Effector memory CD4-positive, alpha-beta T cell (primary cell): ENCODE measurements at places on chromosomes 5 and 9.

GRCh38 chr5:16669776-16670175 is 53.0 kb upstream of the RETREG1 start:
- DNase-seq: no peak

DNA sequence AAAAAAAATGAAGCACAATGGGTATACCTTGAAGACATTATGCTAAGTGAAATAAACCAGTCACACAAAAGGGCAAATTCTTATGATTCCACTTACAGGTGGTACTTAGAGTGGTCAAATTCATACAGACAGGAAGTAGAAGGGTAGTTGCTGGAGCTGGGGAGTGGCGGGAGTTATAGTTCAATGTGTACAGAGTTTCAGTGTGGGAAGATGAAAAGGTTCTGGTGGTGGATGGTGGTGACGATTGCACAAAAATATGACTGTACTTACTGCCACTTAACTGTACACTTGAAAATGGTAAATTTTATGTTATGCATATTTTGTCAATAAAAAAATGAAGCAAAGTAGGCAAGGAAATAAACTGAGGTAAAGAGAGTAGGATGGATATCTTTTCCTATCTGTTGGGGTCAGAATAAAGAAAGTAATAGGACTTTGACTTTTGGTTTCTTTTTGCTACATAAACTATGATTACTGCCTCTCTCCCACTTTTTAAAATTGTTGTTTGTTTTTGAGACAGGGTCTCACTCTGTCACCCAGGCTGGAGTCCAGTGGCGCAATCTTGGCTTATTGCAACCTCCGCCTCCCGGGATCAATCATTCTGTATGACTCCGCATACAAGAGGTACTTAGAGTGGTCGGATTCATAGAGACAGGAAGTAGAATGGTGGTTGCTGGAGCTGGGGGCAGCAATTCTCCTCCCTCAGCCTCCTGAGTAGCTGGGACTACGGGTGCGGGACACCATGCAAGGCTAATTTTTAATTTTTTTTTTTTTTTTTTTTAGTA is 4.0 kb upstream of the PSAT1 start:
- DNase-seq: no peak

DNA sequence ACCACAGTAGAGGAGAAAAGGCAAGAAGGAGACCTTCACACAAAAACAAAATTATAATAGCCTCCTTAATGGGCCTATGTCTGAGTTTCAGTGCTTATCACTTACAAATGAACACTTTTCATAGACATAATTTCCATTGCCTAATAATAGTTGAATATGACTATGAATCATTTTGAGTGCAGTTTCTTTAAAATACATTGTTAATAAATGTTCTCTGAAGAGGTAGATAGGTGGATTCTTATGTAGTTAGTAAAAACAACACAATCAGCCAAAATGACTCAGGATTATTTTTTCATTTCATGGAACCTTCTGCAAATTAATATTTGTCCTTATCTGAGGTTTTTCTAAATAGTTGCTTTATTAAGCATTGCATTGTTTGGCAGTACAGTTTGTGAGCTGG is 45.6 kb downstream of the DAPK1 start:
- no peak for DNase-seq

DNA sequence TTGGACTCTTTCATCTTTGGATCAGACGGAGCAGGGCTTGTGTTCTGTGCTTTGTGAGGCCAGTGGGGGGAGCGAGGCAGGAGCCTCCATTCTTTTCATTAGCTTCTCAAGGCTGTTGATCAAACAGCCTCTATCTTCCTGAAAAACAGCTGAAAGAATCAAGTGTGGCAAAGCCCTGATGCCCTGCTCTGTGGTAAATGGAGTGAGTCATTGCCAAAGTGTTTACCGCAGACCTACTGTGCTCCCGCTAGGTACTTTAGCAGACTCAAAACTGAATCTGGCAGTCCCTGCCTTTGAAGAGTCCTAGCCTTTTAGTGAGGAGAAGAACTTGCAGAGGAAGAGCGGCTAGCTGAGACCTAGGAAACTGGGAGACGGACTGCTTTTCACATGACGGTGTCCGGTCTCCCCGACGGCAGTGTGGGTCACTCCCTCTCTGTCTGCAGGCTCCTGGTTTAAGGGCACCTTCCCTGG is 3.3 kb downstream of the ANKRD33B start:
- no peak for DNase-seq

- no peak for DNase-seq
Measured at GRCh38 chr5:56159521-56159947, 73.6 kb downstream of the ANKRD55 start.

- DNase-seq: no peak
Measured at GRCh38 chr5:62621280-62621679, 42.7 kb downstream of the LRRC70 start.
